ENCODE measurements at places on chromosomes 5 and 9. TPM values are rescaled to one million over a fixed set of nuclear protein-coding genes. Genes with fewer than 3 reads are reported as not detected.

NEURL1B gene
- polyA plus RNA-seq, result 2.1 TPM

DNM1 gene
- polyA plus RNA-seq, result 139 TPM

PLAC8L1 gene
- 0.84 TPM for polyA plus RNA-seq

PCDHGB2 gene
- polyA plus RNA-seq, result 0.05 TPM

LCN1 gene
- polyA plus RNA-seq, result not detected

CCNO gene
- polyA plus RNA-seq, result 4.7 TPM

LCN10 gene
- not detected for polyA plus RNA-seq

ZNF354C gene
- 1.8 TPM for polyA plus RNA-seq

TENT4A gene
- 15.2 TPM for polyA plus RNA-seq

CARTPT gene
- not detected for polyA plus RNA-seq

P4HA2 gene
- 35.1 TPM for polyA plus RNA-seq

PCDHB8 gene
- 0.37 TPM for polyA plus RNA-seq

BHMT2 gene
- not detected for polyA plus RNA-seq

GNAQ gene
- 18.2 TPM for polyA plus RNA-seq

CDH12 gene
- polyA plus RNA-seq, result not detected

PTGS1 gene
- polyA plus RNA-seq, result 1.0 TPM

DNA sequence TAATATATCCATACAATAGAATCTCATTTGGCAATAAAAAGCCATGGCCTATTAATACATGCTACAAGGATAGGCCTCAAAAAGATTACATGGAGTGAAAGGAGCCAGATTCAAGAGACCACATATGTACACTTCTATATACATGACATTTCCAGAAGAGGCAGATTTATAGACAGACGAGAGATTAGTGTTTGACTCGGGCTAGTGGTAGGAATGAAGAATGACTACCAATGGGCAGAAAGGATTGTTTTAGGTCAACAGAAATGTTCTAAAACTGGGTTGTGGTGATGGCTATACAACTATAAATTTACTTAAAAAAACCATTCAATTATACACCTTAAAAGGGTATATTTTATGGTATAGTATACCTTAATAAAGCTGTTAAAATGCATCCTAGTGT, 41.9 kb downstream of the SETX start:
- DNase-seq, result peak; percentile 17

DNA sequence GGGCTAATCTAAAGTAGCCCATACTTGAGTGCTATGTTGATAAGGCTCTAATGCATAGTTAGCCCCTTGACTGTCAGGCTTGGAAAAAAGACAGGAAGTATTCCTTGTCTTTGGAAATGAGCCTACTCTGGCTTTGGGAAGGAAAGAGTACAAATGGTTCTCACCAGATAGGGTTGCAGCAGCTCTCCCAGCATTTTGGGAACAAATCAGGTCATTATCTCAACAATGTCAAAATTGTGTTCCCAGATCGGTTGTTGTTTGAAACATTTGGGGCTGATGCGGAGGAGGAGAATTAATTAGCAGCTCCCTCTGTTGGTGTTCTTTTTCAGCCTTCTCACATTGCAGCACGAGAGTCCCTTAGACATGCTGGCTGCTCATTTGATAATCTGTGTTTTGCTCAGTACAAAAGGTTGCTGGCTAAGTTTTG, 294.7 kb upstream of the DMRT1 start:
- DNase-seq, result peak; percentile 16

- no peak for DNase-seq
Observed at GRCh38 chr5:15234366-15234765, 265.6 kb upstream of the FBXL7 start.

GRCh38 chr5:145917288-145917687, 19.1 kb upstream of the SH3RF2 start:
- no peak for DNase-seq

- DNase-seq, result no peak
Observed at GRCh38 chr5:170442391-170442790, 53.2 kb upstream of the KCNMB1 start.

DNA sequence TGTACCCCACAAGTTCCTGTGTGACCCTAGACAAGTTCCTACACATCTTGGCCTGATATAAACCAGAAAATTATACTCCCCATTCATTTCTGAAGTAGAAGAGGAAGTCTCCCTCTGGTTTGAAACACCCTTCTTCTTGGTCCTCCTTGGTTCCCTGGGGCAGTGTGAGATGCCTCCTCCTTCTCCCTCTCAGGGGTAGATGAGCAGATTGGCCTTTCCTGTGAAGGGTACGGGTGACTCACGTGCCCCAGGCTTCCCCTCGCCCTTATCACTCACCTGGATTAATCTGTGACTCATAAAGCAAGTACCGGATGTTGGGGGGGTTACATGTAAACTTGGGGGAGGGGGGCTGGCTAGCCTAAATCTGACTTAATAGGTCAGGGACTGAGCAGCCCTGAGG, 11.1 kb upstream of the AQP3 start:
- DNase-seq, result peak; percentile 73

DNA sequence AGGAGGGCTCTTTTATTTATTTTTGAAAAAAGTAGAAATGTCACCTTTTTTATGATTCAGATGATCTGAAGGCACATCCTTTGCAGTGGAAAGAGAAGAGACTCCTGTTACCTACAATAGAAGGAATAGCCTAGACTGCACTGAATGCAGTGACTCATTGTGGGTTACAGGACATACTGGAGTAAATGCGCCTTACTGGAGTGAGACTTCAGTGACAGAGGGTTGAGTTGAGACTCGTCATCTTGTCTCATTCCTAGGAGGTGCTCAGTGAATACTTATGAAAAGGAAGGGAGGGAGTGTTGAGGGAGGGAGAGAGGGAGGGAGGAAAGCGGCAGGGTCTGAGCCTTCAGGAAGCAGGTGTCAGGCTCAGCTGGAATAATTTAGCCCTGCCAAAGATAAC, 25.2 kb downstream of the ANKRA2 start:
- DNase-seq, result no peak

DNA sequence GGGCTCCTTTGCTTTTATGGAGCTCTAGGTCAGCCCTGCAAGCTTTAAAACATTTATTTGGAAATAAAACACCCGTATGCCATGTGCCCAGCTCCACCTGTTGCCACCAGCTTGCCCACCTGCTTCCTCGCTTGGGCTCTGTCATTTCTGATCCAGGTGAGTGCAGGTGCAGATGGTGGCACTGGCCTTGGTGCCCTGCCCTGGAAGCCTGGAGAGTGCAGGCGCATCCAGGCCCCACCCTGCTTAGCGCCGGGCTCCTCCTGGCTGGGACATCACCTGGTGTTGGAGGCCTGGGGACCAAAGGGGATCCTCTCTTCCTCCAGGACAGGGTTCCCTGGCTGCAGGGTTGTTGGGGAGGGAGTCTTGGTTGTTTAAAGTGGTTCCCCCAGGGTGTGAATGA, 35.8 kb downstream of the WNK2 start:
- DNase-seq, result no peak

- DNase-seq, result no peak
Observed at GRCh38 chr9:69822116-69822750, 1.6 kb downstream of the CFAP95 start.

DNA sequence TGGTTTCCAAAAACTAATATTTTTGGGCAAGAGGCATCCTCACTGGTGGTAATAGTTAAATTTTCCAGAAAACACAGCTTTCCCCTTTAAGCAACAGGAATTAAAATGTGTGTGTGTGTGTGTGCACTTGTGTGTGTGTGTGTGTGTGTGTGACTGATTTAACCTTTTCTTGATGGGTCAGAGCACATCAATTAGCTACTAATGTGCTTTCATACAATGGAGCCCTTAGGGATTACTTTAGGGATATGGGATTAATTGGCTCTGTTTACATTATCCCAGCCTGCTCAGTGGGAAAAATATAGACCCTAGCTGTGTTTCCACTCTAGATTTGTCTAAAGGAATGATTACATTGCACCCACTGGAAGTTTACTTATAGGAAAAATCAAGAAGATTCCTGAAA, 6.5 kb downstream of the PLCXD3 start:
- DNase-seq, result no peak

DNA sequence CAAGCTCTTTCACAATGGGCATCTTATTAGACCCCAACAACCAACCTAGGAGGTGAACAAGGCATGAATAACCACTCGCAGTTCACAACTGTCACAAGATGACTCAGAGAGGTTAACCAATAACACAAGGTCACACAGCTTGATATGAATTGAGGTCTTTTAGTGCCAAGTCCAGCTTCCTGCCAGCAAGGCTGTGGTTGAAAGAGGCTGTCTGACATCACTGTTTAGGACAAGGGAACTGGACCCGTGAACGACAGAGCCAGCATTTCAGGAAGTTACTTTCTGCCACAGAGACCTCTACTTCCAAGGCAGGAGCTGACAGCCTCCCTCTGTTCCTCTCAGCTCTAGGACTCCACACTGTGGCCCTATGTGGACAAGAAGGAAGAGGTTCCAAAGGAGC, 53.4 kb upstream of the ALDH1B1 start:
- no peak for DNase-seq

GRCh38 chr9:122475717-122476116, 2.0 kb downstream of the OR1J1 start:
- no peak for DNase-seq

DNA sequence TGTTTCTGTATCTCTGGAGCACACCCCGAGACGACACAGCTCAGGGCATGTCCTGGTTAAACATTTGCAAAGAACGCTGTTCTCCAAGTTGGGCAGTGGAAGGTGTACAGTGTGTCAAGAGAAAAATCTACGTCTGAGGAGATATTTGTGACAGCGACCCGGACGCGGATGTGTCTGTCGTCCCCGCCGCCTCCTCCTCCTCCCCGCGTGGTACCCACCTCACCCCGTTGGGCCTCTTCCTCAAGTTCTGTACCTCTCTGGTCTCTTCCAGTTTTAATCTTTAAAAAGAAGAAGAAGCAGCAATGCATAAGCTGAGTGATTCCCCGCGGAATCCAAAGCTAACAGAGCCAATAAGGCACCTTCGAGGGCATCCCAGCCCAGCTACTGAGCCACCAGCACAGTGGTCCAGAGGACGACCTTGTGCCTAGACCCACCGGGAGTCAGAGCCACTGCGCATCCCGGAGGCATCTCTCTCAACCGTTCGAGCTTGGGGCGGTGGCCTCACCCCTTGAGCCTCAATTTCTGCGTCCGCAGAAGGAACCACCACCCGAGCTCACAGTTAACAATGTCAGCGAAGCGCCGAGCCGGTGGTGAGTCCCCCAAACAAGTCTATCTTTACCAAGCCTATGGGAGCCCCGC, 467 bp downstream of the C9orf78 start:
- no peak for DNase-seq

GRCh38 chr5:102554082-102554481, 55.3 kb upstream of the SLCO6A1 start:
- DNase-seq, result no peak

- DNase-seq, result no peak
Observed at GRCh38 chr5:1930501-1930879, 47.8 kb upstream of the IRX4 start.

GRCh38 chr5:175696139-175696854, 38.4 kb downstream of the HRH2 start:
- peak; percentile 29 for DNase-seq

GRCh38 chr5:109905906-109906305, 216.2 kb downstream of the MAN2A1 start:
- DNase-seq, result no peak

DNA sequence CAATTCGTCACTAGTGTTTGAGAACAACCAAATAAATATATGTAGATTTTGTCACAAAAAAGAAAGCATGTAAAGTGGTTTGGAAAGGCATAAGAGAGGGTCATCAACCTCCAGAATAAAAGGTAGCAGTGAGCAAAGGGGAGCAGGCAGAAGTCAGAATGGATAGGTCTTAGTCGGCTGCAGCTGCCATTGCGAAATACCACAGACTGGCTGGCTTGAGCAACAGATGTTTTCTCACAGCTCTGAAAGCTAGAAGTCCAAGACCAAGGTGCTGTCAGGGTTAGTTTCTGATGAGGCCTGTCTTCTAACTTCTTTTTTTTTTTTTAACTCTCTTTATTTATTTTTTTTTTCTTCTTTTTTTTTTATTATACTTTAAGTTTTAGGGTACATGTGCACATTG, 208.1 kb upstream of the PIK3R1 start:
- no peak for DNase-seq

GRCh38 chr5:109191153-109191558, 218.6 kb downstream of the PJA2 start:
- DNase-seq, result no peak

GRCh38 chr5:103561685-103562452, 720 bp downstream of the NUDT12 start:
- no peak for DNase-seq

DNA sequence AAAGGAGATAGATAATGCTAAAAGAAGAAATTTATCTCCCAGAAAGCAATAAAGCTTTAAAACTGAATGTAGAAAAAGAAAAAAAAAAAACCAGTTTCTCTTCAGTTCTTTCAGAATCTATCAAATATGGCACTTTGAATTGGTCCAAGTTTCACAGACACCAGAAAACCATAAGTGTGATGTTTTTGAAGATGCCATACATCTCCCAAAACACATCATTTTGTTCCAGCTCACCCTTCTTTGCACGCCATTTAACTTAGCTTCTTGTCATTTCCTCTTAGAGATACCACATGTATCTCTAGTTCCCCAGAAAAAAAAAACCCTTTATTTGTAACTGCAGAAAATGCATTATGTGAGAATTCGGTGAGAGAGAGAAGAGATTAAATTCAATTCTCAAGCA, 46.1 kb upstream of the MAMDC2 start:
- DNase-seq, result no peak

GRCh38 chr5:126869005-126869451, 92.1 kb downstream of the LMNB1 start:
- DNase-seq, result no peak

GRCh38 chr5:32679218-32679617, 31.9 kb upstream of the NPR3 start:
- DNase-seq, result peak; percentile 33

- no peak for DNase-seq
Observed at GRCh38 chr5:98464737-98465330, 308.6 kb upstream of the RGMB start.

DNA sequence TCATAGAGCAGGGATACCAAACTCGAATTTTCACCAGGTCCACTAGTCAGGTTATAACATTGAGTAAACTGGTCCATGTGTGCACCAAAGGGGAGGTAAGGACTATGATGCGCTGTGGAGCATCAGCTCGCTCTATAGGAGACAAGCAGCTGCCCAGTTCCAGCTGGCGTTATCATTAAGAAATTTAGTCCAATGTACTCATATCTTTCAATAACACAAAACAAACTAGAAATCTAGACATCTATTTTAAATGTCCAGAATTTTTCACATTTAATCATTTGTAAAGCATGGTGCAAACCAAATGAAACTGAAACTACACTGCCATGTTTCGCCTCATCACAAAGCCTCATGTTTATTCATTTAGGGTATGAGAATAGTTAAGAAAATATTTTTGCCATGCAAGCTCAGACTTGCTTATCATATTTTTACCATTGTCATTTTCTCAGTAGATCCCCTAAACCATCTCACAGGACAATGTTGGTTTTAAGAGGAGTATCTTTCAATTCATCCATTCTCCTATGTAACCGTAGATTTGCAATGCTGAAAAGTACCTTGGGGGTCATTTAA, 50.9 kb downstream of the ZNF474 start:
- DNase-seq, result no peak

DNA sequence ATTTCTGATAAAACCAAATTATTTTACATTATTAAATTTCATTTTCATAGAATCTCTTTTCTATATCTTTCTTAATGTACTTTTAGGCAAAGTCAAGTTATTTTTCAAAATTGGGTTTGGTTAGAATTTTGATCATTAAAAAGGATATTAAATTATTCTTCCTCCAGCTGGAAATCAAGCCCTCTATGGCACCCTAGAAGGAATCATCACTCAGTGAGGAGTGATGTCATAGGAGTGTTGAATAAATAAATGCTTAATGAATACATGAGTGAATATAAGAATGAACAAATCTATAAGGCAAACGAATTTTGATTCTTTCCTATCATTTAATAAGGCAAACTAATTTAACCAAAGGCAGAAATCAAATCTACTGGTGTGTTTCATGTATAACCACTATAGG, 639.9 kb downstream of the PDE4D start:
- DNase-seq, result no peak

GRCh38 chr9:115395511-115396021, 277.6 kb upstream of the TNC start:
- no peak for DNase-seq

Data from A549 (cell line).